ENCODE measurements at places on chromosomes 12 and 14. TPM values are rescaled to one million over a fixed set of nuclear protein-coding genes. Genes with fewer than 3 reads are reported as not detected.

The TMCC3 gene
- total RNA-seq, result 3.8 TPM

The MARCHF9 gene
- total RNA-seq, result 16.7 TPM

The EPS8 gene
- 26.7 TPM for total RNA-seq

The RNASE7 gene
- total RNA-seq, result not detected

GRCh38 chr12:109758426-109759420 lies 45.1 kb downstream of the FAM222A start:
- DNase-seq, result no peak

The BEGAIN gene
- 3.0 TPM for total RNA-seq

DNA sequence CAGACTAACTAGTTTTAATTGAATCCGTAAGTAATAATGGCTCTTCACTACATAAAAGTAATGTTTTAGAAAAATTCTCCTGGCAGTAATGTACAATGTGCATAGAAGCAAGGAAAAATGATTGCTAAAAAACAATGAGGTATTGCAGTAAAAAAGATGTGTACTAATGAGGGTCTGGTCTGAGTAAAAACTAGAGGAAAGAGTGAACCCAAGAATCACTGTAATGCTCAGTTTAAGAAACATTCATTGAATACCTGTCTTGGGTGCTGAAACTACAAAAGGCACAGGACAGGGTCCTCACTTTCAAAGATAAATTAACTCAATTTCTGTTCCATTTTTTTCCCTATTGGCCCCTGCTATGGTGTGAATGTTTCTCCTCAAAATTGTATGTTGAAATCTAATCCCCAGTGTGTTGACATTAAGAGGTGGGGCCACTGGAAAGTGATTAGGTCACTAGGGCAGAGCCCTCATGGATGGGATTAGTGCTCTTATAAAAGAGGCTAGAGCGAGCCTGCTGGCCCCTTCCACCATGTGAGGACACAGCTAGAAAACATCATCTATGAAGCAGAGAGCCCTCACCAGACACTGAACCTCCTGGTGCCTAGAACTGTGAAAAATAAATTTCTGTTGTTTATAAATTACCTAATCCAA lies 51.6 kb downstream of the RPS6KA5 start:
- no peak for DNase-seq

The NKX2-1 gene
- not detected for total RNA-seq

The KRT75 gene
- total RNA-seq, result not detected

The IFNG-AS1 gene
- not detected for total RNA-seq

The SERPINA3 gene
- total RNA-seq, result not detected
